Activated CD4-positive, alpha-beta memory T cell treated with anti-CD3 and anti-CD28 coated beads for 36 hours (primary cell): ENCODE measurements at places on chromosomes 12 and 14.
A peak's percentile ranks its signal among the peaks of the same experiment; 100 is the strongest.

GRCh38 chr14:105399466-105399775 lies 1.1 kb downstream of the TEX22 start:
- peak overlapping the region; percentile 89 for H3K4me3 ChIP-seq
- no peaks in the 10 kb centered on the region for H3K27me3 ChIP-seq
- peak overlapping the region; percentile 81 for H3K27ac ChIP-seq
- H3K36me3 ChIP-seq = peaks cover 29% of the 10 kb centered on the region
- DNase-seq = no peak
- peaks cover 19% of the 10 kb centered on the region for H3K4me1 ChIP-seq

DNA sequence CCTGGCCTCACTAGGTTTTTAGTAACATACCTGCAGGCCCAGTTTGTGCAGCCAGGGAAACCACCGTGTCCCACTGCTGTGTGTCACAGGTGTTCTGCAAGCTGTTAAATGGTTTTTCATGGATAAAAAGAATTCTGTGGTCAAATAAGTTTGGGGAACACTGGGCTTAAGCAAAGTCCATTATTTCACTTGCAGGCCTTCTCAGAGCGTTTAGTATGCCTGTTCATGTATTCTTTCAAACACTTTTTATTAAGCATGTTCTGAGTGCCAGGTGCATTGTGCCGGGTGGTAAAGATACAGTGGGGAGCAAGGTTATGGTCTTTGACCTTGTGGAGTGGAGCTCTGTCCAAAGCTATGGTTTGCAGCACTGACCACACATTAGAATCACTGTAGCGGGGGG lies 7.4 kb downstream of the RNFT2 start:
- no peak overlapping the region for H3K4me3 ChIP-seq
- H3K27ac ChIP-seq = no peak overlapping the region
- H3K4me1 ChIP-seq = no peaks in the 10 kb centered on the region
- DNase-seq = no peak
- no peaks in the 10 kb centered on the region for H3K36me3 ChIP-seq
- no peaks in the 10 kb centered on the region for H3K27me3 ChIP-seq

GRCh38 chr14:74658535-74659131 lies 46.6 kb upstream of the LTBP2 start:
- H3K27ac ChIP-seq = no peak overlapping the region
- H3K36me3 ChIP-seq = peaks cover 22% of the 10 kb centered on the region
- no peaks in the 10 kb centered on the region for H3K27me3 ChIP-seq
- no peak for DNase-seq
- no peaks in the 10 kb centered on the region for H3K4me1 ChIP-seq

- no peaks in the 10 kb centered on the region for H3K36me3 ChIP-seq
- H3K4me3 ChIP-seq = no peak overlapping the region
- H3K4me1 ChIP-seq = no peaks in the 10 kb centered on the region
- H3K27ac ChIP-seq = no peak overlapping the region
- no peaks in the 10 kb centered on the region for H3K27me3 ChIP-seq
Observed at GRCh38 chr14:35384455-35385041, 20.0 kb downstream of the NFKBIA start.

DNA sequence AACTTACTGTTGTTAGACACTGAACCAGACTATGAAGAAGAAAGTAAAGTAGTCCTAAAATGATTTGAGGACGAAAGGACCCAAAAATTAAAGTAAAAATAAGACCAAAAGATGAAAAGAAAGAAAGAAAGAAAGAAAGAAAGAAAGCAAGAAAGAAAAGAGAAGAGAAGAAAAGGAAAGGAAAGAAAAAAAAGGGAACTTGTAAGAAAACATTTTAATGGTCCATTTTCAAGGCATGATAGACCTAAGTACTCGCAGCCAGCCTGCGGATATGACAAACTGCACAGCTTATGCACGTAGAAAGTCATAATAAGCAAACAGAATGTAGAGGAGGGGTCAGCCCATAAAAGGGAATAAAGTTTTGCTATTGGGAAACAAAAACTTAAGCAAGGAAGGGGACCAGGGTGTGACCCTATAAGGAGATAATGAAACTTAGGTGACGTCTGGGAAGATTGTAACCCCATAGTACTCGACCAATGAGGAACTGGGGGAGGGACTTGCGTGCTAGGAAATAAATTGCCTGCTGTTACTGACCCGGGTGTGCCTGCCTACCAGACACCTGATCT lies 59.7 kb downstream of the APOBEC1 start:
- DNase-seq = no peak
- H3K4me1 ChIP-seq = peaks cover 5% of the 10 kb centered on the region
- H3K27ac ChIP-seq = no peak overlapping the region
- no peaks in the 10 kb centered on the region for H3K36me3 ChIP-seq

DNA sequence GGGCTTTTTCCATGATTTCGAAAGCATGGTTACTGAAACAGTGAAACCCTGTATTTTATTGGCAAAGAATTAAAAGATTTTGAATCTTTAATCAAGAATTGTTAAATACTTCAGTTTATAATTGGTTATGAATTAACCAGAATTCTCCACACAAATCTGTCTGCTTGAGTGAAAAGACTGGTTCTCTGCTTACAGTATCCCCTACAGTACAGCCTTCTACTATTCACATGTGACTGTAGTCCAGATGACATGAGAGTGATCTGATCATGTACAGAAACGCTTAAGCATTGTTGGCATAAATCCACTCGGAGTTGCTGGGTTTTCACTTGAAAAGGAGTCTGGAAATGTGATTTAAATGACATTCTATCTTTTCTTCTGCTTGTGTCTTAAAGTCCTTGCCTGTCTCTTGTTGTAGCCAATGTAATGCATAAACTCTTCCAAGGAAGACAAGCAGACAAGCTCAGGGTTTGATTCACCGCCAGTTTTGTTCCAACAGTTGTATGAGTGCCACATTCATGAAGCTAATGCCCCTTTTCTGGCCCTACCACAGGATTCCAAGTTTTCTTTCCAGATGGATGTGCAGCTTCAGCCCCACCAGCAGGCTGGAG lies 222.0 kb upstream of the LRIG3 start:
- H3K27me3 ChIP-seq = no peaks in the 10 kb centered on the region
- no peak overlapping the region for H3K4me3 ChIP-seq
- no peak for DNase-seq
- no peak overlapping the region for H3K27ac ChIP-seq
- H3K4me1 ChIP-seq = no peaks in the 10 kb centered on the region
- no peaks in the 10 kb centered on the region for H3K36me3 ChIP-seq

DNA sequence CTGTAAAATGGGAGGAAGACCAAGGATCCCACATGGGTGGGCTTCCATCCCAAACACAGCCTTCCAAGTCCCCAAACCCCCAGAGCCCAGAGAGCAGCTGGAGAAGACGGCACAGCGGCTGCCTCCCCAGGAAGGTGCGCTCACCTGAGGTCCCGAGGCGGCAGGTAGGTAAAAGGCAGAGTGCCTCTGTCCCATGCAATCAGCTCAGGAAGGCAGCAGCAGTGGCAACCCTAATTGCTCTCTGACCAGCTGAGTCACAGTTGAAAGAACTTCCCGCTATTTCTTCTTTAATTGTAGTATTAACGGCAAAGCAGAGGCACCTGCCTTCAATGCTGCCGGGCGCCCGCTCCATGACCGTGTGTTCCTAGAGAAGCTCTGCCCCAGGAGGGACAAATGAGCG lies 91.1 kb upstream of the BCL11B start:
- no peaks in the 10 kb centered on the region for H3K36me3 ChIP-seq
- H3K4me1 ChIP-seq = no peaks in the 10 kb centered on the region
- no peak overlapping the region for H3K27ac ChIP-seq
- H3K4me3 ChIP-seq = no peak overlapping the region
- no peaks in the 10 kb centered on the region for H3K27me3 ChIP-seq

DNA sequence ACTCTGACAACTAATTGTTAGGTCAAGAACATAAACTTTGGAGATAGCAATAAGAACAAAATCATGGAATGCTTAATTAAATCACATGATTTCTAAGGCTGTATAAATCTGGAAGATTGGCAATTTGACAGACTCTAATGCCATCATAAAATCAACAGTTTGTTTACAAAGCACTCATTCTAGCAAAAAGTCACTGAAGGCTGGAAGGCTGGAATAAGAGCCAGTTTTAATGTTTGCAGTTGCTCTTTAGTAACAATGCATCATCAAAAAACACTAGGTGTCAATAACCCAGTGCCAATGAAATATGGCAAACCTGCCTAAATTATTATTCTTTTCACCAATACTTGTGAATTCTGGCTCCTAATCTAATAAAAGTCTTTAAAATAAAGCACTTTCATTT lies 65.0 kb downstream of the NUMB start:
- H3K27ac ChIP-seq = no peak overlapping the region
- no peaks in the 10 kb centered on the region for H3K36me3 ChIP-seq
- no peak overlapping the region for H3K4me3 ChIP-seq
- no peak for DNase-seq

GRCh38 chr14:76090616-76091391 lies 60.9 kb upstream of the GPATCH2L start:
- no peaks in the 10 kb centered on the region for H3K4me1 ChIP-seq
- no peaks in the 10 kb centered on the region for H3K27me3 ChIP-seq
- no peaks in the 10 kb centered on the region for H3K36me3 ChIP-seq
- DNase-seq = no peak
- H3K27ac ChIP-seq = no peak overlapping the region

GRCh38 chr12:58741226-58741625 lies 179.1 kb downstream of the LRIG3 start:
- no peaks in the 10 kb centered on the region for H3K36me3 ChIP-seq
- H3K27me3 ChIP-seq = no peaks in the 10 kb centered on the region
- H3K4me3 ChIP-seq = no peak overlapping the region
- DNase-seq = no peak

- H3K27me3 ChIP-seq = no peaks in the 10 kb centered on the region
- H3K27ac ChIP-seq = no peak overlapping the region
- no peaks in the 10 kb centered on the region for H3K4me1 ChIP-seq
- no peak for DNase-seq
- H3K36me3 ChIP-seq = no peaks in the 10 kb centered on the region
Observed at GRCh38 chr12:126084480-126084879, 1019.2 kb downstream of the AACS start.

DNA sequence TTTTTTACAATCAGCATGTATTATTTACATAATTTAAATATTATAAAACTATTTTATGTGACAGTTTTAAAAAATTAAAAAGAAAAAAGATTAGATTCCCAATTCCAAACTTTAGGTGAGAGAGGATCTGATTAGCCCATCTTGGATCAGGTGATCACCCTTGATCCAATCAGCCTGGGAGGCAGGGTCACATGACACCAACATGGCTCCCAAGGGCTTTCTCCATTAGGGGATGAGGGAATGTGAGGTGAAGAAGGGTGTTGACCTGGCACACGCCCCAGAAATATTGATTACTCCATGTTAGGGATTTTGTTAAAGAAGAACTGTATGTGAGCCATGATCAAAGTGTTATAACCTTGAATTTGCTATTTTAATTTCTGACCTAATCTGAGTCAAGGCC lies 225.4 kb downstream of the RBM19 start:
- no peak for DNase-seq
- no peak overlapping the region for H3K27ac ChIP-seq
- peaks cover 8% of the 10 kb centered on the region for H3K27me3 ChIP-seq
- H3K4me3 ChIP-seq = no peak overlapping the region
- no peaks in the 10 kb centered on the region for H3K4me1 ChIP-seq

DNA sequence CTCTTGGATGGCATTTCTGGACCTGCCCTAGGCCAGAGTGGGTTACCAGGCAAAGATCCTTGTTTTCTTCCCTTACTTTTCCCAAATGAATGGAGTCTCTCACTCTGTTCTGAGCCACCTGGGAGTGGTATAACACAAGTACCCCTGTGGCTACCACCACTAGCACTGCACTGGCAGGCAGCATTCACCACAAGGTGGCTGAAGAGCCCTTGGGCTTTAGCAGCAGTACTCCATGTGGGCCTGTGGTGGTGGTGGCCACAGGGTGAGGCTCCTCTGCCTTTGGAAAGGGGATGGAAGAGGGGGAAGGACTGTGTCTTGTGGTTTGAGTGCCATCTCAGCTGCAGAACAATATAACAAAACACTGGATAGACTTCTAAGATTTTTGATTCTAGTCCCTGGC lies 38.1 kb upstream of the LMNTD1 start:
- H3K27me3 ChIP-seq = no peaks in the 10 kb centered on the region
- H3K4me1 ChIP-seq = peaks cover 8% of the 10 kb centered on the region
- no peak for DNase-seq
- H3K27ac ChIP-seq = no peak overlapping the region
- H3K36me3 ChIP-seq = no peaks in the 10 kb centered on the region

GRCh38 chr12:1845427-1845826 lies 25.1 kb downstream of the LRTM2 start:
- no peaks in the 10 kb centered on the region for H3K4me1 ChIP-seq
- H3K4me3 ChIP-seq = no peak overlapping the region

DNA sequence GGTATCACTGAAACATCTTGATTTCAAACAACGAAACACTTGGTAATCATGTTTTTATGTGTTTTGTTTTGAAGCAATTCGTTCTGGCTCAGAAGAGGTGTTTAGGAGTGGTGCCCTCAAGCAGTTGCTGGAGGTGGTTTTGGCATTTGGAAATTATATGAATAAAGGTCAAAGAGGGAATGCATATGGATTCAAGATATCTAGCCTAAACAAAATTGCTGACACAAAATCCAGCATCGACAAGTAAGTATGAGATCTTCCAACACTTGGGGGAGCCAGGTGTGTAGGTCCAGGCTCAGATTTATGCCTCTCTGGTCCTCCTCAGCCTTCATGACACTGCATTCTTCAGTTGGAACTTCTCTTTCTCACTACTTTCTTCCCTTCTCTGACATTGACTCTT lies 110.1 kb downstream of the GPR135 start:
- H3K36me3 ChIP-seq = peaks cover 36% of the 10 kb centered on the region
- H3K4me1 ChIP-seq = peaks cover 3% of the 10 kb centered on the region
- H3K27me3 ChIP-seq = no peaks in the 10 kb centered on the region
- no peak overlapping the region for H3K4me3 ChIP-seq
- no peak overlapping the region for H3K27ac ChIP-seq

DNA sequence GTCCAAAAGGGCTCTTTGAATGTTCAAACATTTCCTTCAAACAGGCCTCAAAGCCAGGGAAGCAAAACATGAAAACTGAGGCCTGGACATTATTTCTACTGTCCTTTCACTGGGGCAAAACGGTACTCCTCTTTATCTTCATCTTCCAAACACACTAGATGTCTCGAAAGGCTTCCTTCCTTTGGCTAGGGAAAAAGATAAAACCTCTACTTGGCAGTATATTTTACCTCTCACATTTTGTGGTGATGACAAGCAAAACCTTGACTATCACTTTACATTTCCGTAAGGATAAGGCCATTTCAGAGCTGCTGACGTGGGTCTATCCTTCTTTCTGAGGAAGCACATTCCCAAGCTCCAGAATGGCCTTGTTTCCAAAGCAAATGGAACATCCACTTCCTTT lies 9.9 kb downstream of the STAB2 start:
- no peak overlapping the region for H3K27ac ChIP-seq
- no peaks in the 10 kb centered on the region for H3K4me1 ChIP-seq
- no peak overlapping the region for H3K4me3 ChIP-seq
- no peaks in the 10 kb centered on the region for H3K36me3 ChIP-seq
- peaks cover 3% of the 10 kb centered on the region for H3K27me3 ChIP-seq
- DNase-seq = no peak

- no peaks in the 10 kb centered on the region for H3K27me3 ChIP-seq
- H3K4me1 ChIP-seq = peaks cover 97% of the 10 kb centered on the region
- DNase-seq = no peak
- no peak overlapping the region for H3K4me3 ChIP-seq
- no peak overlapping the region for H3K27ac ChIP-seq
- H3K36me3 ChIP-seq = peaks cover 17% of the 10 kb centered on the region
Observed at GRCh38 chr14:69631509-69631908, 20.1 kb downstream of the SUSD6 start.

- peak; percentile 20 for DNase-seq
- H3K27ac ChIP-seq = peak overlapping the region; percentile 46
- peaks cover 1% of the 10 kb centered on the region for H3K36me3 ChIP-seq
- no peaks in the 10 kb centered on the region for H3K27me3 ChIP-seq
- H3K4me3 ChIP-seq = no peak overlapping the region
Observed at GRCh38 chr14:91140672-91141071, 26.8 kb downstream of the DGLUCY start.
